ENCODE measurements at places on chromosomes 16 and 17.

DNA sequence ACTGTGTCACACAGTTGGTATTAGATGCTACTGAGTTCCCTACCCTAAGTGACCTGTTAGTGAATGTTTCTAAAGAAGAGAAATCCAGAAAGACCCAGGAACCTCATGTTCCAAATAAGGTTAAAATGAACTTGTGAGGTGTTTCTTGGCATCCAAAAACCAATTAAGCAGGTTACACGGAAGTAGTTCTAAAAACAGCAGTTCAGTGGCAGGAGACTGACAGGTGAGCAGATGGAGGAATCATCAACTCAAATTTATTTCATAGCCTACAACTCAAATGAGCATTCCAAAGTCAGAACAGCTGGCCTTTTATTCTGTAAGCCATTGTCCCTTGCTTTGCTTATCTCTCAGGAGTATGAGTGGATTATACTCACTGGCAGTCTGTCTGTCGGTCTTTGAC, 188.3 kb downstream of the IRX3 start:
- DNase-seq: no peak

GRCh38 chr17:43079641-43080302, 45.4 kb downstream of the BRCA1 start:
- DNase-seq: no peak

DNA sequence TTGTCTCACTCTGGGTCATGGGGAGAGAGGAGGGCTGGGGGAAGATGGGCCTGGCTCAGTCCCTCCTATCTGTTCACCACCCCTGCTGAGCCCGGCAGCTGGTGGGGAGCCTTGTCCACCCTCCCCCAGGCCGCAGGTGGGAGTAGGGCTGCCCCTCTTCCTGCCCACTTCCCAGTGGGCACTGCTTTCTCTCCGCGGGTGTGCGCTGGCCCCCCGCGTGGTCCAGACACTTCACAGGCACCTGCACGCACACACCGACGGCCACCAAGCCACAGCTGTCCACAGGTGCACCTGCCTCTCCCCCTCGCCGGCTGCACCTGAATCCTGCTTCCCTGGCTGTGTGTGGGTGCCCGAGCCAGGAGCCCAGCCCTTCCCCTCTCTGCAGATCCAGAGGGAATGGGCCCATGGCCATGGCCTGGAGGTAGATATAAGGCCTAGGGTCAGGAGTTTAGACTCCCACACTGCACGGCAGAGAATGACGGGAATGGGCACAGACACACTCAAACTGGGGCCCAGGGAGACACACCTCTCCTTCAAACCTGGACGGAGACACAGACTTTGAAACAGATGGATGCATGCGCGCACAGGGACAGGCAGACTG, 2.0 kb downstream of the NHERF2 start:
- DNase-seq: no peak

DNA sequence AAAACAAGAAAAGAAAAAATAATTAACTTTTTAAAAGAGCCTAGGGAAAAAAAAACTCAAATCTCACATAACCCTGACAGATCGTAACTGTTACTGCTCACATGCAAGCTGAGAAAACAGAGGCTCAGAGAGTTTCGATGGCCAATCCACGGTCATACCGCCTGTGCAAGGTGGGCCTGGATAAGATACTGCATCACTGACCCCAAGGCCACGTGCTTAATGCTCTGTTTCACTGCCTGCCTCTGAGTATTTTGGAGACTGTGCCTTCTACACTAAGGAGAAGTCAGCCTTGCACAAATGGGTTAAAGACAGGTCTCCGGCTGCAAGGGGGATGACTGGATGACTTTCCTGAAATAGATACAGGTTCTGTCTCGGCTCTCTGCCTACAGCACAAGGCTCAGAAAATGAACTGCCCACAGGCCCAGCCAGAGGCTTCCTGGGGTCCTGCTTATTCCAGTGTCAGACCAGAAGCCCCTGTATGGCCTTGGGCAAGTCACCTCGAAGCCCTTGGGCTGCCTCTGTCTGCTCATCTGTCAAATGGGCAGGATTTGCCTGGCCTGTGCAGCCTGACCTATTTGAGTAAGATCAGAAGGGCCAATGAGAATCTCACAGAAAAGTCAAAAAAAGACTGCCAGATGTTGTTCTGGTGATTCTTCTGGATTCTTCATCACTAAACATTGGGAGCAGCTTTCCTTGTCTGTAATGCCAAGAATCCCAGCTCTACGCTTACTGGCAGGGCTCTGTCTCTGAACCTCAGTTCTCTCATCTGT, 25.8 kb downstream of the CNGB1 start:
- DNase-seq: no peak

DNA sequence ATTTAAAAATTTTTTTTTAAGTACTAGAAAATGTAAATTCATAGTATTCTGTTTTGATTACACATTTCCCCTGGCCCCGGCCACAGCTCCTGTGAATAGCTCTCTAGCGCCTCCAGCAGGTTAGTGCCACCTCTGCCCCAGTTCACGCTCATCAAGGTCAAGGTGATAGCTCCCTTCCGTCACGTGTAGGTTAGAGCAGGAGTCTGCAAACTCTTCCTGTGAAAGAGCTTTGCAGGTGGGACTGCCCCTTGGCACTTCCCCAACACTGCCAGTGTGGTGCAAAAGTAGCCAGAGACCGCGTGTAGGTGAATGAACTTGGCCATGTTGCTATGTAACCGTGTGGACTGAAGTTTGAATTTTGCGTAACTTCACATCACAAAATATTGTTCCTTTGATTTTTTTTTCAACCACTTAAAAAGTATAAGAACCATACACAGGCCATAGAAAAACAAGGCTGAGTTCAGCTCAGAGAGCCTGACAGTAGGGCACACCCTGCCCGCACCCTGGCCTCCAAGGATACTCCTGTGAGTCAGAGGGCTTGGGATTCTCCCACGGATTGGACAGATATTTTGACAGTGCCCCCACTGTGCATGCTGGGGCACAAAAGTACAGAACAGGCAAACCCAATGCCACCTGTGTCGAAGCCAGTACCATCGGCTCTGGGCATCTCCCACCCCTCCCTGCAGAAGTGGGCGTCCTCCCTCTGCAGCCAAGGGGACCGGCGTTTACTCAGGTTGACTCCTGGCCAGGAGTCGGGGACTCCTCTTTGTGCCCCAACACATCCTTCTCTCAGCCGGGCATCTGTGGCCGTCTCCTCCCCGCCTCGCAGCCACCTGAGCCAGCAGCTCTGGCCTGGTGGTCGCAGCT, 92.0 kb upstream of the CHMP6 start:
- DNase-seq: peak; percentile 53

GRCh38 chr16:62225675-62226074, 189.4 kb upstream of the CDH8 start:
- DNase-seq: no peak

- DNase-seq: no peak
These were observed 33.6 kb upstream of the BRD7 start for GRCh38 chr16:50402298-50402895.

DNA sequence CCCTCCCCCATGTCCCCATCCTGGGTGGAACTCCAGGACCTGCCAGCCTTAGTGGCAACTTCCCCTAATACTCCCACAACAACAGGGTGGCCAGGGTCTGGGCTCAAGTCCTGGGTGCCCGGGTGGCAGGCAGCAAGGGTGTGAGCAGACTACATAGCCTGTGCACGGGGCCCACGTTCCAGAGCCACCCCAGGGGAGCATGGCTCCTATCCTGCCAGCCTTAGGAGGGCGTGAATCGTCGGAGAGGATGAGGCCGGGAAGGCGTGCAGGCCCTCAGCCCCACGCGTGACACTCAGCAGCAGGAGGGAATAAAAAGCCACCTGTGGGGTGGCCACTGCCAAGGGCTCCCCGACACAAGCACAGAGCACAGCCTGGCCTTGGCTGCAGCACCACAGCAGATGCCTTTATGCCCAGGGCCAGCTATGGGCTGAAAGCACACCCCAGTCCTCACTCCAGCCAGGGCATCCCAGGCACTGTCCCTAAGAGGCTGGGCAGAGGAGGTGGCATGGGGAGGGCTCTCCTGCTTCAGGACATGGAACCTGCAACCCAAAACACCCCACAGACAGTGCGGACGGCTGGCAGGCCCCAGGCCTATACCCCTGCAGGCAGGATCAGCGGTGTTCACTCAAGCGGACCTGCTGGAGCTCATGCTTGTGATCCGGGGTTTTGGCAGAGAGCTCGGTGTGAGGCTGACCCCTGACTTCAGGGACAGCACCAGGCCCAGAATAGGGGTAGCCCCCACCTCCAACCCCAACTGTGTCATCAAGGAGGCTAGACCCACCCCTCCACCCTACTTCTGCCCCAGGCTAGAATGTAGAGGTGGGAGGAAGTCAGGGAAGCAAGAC, 2.7 kb downstream of the BCAR1 start:
- DNase-seq: no peak

DNA sequence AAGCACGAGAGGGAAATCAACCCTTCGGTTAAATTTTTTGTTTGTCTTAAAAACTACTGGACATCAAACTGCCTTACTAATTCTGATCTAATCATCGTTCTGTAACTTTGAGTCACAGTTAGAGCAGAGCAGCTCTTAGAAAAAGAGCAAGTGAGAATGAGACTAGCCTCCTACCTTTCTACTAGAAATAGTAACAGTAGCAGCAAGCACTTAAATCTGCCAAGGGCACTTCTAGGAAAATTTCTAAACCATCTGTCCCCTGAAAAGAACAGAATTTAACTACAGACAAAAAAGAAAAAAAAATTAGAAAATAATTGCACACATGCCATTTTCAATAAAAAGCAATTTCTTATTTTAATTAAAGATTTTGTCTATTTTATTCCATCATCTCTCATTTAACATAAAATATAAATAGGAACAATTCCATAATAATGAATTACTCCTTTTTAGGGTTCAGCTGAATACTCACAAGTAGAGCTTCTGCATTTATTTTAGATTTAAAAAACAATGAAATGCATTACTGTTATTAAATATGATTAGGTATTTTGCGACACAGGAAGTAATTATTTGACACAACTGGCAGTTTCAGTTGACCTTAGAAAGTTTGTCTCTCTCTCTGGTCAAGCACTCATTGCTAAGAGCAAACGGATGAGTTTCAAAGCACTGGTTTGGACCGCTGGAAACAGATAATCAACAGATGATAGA, 250.8 kb upstream of the SOX9 start:
- DNase-seq: no peak

DNA sequence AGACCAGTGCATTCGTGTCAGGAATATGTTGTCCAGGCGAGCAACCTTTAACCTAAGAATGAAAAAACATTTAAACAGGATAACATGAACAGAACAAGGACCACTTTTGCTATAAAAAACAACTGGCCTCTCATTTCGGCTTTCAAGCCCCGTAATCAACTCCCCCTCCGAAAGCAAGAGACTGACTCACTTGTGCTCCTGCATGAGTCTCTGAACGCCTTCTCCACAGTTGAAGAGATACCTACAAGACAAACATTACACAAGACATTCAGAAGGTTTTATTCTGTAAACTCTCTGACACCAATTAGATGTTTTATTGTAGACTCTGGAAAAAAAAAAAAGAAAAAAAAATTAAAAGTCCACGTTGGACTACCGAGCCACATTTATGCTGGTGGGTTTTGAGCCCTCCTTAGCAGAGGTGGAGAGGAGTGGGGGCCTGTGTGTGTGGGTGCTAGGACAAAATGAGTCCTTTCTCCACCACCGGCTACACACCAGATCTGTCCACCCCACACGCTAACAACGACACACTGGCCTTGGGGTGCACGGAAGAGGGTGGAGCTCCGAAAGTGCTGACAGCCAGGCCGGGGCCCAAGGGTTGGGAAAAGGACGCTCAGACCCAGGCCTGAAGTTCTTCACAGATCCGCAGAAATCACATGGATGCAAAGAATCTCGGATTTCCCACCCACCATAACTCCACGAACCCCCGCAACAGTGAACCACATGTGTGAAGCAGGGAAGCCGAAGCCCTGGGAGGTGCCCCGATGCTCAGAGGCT, 759 bp downstream of the ELAC2 start:
- peak; percentile 52 for DNase-seq

- no peak for DNase-seq
These were observed 1.6 kb upstream of the TNP2 start for GRCh38 chr16:11270602-11271162.

DNA sequence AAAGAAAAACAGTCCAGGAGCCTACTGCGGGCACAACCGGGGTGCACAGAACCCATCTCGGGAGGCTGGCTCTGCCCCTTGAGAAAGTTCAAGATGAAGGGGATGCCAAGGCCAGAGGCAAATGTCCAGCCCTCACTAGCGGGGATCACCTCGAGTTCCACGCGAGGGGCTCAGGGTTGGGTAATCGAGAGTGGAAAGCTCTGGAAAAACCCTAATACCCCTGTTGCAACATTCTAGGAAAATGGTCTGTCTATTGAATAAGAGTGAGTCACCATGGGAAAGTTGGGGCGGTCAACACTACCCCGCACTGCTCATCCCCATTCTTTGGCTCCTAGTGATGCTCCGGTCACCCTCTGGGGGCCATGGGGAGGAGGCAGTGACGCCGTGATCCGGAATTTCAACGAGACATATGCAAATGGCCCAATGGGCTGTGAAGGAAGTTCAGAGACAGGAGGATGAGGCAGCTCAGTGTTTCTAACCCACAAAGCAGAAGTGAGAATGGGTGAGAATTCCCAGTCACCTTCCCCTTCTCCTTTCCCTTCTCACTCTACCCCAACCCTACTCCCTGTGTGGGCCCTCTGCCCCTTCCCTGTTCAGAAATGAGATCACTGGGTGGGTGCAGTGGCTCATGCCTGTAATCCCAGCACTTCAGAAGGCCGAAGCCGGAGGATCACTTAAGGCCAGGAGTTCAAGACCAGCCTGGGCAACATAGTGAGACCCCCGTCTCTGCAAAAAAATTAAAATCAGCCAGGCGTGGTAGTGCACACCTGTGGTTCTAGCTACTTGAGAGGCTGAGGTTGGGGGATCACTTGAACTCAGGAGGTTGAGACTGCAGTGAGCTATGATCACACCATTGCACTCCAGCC, 22.4 kb downstream of the SOCS3 start:
- peak; percentile 84 for DNase-seq

GRCh38 chr16:84421081-84421937, 53.0 kb downstream of the ATP2C2 start:
- DNase-seq: no peak

DNA sequence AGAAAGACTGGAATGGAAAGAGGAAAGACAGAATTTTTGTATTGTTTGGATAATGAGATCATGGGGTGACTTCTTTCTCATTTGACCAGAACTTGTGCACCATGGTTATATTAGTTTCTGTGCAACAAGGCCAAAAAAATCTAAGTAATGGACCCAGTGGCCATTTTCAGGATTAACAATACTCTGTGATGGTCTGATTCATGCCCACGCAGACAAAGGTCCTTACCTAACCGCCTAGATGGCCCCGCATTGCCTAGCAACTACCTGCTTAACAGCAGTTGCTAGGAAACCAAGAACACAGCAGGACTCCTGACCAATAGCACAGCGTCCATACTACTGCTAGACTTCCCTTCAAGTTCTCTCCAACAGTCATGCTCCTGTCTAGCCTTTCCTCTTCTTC, 22.4 kb downstream of the MIS12 start:
- DNase-seq: peak; percentile 27

- no peak for DNase-seq
These were observed 15.9 kb downstream of the SHISA6 start for GRCh38 chr17:11256877-11257276.

Measured in AG08395 (cell line).